DMS 273 treated with DMSO at 0.1 percent for 48 hours (cell line): ENCODE measurements at places on chromosomes 12 and 14.

DNA sequence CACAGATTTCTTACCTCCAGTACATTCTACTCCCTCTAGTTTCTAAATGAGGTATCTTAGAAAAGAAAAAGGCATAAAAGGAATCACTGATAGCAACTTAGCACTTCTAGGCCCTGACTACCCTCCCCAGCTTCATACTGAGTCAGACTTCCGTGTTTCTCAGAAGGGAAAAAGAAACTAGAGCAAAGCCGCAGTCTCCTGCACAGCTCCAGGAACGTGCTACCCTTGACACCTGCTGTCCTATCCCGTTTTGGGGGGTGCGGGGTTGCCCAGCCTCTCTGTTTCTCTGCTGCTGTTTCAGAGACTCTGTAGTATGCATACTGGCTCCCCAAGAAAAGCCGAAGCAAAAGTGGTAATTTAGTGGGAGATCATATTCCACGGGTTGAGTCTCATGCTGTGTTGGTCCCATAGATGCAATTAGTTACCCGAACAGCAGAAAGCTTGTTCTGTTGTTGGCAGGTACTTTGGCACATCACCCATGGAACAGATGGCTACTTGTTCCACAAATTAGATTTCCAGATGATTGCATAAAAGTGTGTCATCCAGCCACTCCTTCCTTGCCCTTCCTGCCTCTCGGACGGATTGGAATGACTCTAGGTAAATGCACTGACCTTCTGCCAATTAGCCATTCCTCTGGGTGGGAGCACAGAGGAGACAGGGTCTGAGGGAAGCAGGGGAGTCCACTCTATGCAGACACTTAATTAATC is 438.1 kb downstream of the FUT8 start:
- DNase-seq, result peak; percentile 80

DNA sequence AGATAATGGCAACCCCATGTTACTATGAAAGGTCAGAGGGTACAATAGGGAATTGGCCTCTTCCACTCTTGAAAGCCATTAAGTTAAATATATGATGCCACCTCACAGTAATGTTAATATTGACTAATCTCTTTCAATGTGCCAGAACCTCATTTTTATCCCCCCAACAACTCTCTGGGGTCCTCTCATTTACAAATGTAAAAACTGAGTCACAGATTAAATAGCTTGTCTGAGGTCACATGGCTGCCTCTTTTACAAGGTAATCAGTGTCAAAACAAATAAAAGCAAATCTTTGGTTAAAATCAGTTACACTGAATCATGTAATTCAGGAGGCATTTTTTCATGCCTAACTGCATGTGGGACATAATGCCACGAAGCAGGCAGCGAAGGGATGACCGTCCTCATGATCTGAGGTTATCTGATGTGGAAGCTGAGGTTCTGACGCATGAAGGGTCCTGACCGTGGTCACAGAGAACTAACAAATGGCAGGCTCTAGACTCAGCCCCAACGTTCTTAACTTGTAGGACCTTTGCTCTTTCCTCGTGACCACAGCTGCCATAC is 78.5 kb downstream of the PTPN21 start:
- DNase-seq, result no peak

GRCh38 chr12:28066879-28067278 is 94.3 kb upstream of the PTHLH start:
- DNase-seq, result no peak

GRCh38 chr12:6311822-6312528 is 1.5 kb downstream of the PLEKHG6 start:
- DNase-seq, result no peak

GRCh38 chr14:58660407-58660806 is 22.6 kb downstream of the DACT1 start:
- DNase-seq, result no peak

DNA sequence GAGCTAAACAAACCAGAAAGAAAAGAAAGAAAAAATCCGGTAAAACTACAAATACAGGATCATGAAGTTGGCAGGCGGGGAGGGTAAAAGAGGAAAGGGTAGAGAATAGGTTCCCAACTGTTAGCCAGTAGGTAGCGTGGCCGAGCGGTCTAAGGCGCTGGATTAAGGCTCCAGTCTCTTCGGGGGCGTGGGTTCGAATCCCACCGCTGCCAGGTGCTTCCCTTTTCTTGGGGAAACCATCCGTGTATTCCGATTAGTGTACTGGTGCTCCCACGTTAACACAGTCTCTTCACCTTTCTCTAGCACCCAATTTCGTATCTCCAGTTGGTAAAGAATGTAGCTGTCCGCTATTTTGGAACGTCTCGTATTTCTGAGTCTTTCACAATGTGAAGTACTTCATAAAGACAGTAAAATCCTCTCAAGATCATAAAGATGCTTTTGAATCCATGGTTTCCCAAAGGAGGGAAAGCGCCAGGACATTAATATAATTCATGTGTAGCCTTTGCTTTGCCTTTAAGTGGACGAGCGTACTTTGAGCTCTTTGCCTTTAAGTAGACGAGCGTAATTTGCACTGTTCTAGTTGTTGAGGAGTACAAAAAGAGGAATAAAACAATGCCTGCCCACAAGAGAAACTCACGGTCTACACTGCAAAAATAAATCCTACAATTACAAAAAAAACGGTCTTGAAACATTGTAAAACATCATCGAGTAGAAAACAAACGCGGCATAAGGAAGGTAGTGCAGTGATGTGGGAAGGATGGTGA is 19.0 kb upstream of the RNASE12 start:
- DNase-seq, result peak; percentile 84

GRCh38 chr14:23364164-23365035 is 572 bp downstream of the EFS start:
- DNase-seq, result no peak
